NCI-H2081 treated with DMSO at 0.1 percent for 48 hours (cell line): ENCODE measurements at places on chromosomes 16 and 17.

DNA sequence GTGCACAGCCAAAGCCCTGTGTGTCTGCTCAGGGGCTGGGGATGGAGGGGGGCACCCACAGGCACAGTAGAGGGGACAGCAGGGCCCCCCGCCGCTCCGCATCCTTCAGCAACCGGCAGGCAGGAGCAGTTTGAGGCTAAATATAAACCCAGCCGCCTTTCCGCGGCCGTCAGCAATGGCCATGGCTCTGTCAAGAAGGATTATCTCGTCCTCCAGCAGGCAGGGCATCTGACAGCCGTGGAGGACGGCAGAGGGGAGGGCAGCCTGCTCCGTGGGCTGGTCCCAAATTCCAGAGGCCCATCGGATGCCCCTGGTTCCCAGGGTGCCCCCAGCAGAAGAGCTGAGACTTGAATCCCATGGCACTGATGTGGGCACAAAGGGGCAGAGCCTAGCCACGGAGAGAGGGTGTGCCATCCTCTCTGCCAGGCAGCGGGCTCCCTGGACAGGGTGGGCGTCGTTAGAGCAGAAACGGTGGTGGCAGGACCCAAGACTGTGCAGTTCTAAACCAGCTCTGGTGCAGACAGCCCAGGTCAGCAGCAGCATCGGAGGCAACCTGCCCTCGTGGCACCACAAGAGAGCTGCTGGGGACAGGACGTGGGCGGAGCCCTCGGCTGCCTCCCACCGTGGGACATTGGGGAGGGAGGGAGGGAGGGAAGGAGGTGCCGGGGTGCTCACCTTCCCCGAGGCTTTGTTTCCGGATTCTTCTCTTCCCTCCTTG lies 198.8 kb upstream of the CIBAR2 start:
- no peak for DNase-seq

DNA sequence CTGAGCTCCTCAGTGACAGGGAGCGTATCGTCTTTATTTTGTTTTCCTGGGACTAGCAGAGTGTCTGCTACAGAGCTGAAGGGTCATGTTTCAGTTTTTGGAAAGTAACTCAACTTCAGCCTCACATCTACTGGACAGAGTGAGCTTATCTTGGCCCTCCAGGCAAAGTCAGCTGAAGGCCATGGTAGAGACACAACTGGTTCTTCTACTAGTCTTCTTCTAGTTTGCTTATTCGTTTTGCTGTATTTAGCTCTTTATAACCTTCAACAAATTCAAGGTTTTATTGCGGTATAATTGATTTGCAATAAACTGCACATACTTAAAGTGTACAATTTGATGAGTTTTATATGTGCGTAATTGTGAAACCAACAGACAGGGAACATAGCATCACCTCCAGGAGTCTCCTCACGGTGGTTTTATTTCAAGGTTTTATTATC lies 6.1 kb upstream of the PRKCA start:
- DNase-seq, result no peak

DNA sequence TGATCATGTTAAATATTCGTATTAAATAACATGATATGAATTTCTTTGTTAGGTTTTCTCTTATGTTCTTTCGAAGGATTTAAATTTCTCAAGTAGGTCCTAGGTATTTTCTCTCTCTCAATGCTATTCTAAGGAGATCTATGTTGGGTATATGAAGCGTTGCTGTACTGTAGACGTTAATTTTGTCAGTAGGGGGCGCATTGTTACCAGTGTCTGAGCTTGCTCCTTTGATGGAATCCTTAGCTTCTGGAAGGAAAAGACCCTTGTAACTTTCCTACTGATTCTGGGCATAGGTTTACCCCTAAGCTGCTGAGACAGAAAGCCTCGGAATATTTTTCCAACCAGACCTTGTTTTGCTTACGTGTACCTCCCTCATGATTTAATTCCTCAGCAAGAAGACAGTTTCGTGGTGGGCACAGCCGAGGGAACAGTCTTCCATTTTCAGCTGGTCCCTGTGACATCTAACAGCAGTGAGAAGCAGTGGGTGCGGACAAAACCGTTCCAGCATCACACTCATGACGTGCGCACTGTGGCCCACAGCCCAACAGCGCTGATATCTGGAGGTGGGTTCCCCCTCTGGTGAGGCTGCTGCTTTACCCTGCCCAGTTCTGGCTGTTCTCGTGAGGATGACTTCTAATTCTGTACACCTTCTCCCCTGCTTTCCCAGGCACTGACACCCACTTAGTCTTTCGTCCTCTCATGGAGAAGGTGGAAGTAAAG lies 17.9 kb downstream of the UTP4 start:
- DNase-seq, result no peak

DNA sequence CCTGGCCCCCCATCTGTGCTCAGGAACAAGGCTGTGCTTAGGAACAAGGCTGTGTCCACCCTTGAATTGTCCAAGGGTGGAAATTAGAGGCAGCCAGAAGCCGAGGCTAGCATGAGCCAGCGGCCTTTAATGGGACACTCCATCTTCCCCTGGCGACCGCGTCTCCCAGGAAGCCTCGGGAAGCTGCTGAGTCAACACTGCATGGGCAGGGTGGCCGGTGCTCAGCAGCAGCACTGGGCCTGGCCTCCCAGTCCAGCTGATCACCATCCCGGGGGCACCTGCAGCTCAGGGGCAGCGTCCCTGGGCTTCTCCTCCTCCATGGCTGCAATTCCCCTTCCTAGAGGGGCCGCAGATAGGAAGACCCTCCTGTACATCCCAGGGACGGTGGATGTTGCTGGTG lies 180.8 kb downstream of the ENGASE start:
- DNase-seq, result no peak

- no peak for DNase-seq
These were observed 308.4 kb downstream of the ZFHX3 start for GRCh38 chr16:72739577-72739976.

DNA sequence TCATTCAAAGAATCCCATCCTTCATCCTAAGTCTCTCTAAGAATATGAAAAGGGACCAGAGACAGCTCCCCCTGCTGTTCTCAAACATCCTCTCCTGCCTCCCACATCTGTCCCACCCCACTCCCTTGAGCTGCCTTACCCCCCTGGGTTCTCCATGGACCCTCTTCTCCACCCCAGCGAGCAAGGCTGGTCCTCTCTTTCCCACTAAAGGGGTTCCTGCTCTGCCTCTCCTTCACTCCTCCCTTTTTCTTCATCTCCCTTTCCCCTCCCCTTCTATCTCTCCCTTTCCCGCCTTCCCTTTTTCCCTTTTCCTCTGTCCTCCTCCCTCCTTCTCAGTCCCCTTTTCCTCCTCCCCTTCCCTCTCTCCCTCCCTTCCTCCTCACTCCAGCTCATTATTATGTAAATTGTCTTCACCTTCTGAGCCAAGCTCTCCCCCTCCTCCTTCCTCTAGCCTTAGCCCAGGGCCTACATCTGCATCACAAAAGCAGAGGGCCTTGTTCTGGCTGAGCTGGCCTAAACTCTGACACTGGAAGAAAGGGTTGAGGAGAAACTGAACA lies 90.0 kb downstream of the GNAO1 start:
- no peak for DNase-seq

- no peak for DNase-seq
These were observed 96.2 kb downstream of the RAP1GAP2 start for GRCh38 chr17:2892305-2892971.

DNA sequence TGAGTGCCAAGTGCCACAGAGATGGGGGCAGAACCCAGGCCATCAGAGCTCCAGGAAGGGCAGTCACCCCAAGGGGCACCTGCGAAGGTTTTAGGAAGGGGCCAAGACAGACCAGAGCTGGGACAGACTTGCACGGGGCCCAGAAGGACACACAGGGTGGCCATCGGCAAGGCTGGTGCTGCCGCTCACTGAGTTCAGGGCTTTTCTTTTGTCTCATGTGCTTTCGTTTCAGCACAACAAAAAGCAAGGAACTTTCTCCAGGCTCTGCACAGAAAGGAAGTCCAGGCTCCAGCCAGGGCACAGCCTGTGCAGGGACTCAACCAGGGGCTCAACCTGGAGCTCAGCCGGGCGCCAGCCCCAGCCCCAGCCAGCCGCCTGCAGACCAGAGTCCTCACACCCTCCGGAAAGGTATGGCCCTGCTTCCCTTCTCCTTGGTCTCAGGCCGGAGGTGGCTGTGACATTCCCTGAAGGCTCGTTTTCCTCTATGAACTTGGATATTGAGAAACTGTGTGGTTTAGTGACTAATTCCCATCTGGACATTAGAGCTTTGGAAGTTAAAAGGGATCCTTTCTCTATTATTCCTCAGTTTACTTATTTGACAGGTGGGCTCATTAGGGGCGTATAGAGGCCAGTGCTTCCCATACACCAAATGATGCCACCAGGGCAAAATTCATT lies 37.9 kb downstream of the ELAC2 start:
- no peak for DNase-seq

DNA sequence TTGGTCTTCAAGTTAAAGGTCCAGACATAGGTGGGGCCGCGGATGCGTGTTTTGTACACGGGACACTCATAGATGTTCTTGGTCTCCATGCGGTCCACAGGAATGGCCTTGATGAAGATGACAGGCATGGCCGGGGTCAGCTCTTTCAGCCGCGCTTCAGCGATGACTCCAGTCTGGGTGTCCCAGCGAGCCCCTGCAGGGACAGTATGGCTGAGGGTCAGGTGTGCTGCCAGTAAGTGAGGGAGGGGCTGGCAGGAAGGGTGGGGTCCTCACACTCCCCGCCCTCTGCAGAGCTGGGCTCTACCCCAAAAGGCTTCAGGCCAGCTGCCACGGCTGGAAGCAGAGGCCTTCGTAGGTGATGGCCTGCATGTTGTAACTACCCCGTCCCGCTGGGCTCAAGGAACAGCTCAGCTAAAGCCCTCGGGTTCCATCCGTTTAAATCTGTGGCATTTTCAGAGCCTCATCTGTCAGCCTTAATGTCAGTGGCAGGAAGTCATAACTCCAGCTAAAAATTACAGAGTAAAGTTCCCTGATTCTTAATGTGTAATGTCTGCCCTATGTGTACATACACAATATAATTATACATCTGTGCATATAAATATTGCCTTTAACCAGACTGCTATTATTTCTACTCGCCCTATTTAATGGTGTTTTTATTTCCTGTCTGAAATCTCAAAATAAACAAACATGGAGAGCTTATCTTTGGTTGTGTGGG lies 45.7 kb downstream of the PGS1 start:
- peak; percentile 54 for DNase-seq

- DNase-seq, result no peak
These were observed 16.7 kb downstream of the RFFL start for GRCh38 chr17:35046740-35047283.

DNA sequence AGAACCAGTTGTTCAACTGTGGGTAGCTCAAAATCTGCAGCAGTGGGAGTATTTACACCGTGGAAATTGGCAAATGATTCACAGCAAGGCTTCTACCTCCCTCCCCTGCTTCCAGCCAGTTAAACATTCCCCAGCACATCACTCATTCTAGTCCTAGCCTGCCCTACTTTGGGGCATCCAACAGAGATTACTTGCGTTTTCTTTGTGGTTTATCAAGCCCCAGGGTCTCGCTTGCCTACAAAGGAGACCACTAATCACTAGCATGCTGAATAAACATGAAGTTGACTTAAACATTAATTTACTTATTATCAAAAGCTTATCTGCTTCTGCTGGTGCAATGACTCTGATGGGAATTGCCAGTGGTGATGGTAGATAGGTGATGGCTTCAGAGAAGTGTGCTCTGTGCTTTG lies 94.5 kb downstream of the MARF1 start:
- no peak for DNase-seq

DNA sequence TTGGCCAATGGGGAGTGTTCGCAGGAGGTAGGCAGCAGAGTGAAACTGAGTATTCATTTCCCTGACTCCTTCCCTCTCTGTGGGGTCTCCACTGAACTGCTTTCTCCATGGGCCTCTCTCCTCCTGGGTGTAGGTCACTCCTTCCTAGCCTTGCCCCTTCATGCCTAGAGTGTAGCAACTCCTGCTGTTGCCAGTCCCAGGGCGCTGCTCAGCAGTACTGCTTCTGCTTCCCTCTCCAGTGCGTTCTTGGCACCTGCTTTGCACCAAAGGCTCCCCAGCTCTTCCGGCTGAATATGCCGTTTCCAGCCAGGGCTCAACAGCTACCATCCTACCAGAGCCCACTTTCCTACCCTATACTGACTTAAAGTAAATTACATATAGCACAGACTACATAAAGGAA lies 92.2 kb downstream of the MAF start:
- DNase-seq, result no peak

GRCh38 chr17:7849130-7849750 lies 5.6 kb upstream of the TMEM88 start:
- DNase-seq, result no peak

DNA sequence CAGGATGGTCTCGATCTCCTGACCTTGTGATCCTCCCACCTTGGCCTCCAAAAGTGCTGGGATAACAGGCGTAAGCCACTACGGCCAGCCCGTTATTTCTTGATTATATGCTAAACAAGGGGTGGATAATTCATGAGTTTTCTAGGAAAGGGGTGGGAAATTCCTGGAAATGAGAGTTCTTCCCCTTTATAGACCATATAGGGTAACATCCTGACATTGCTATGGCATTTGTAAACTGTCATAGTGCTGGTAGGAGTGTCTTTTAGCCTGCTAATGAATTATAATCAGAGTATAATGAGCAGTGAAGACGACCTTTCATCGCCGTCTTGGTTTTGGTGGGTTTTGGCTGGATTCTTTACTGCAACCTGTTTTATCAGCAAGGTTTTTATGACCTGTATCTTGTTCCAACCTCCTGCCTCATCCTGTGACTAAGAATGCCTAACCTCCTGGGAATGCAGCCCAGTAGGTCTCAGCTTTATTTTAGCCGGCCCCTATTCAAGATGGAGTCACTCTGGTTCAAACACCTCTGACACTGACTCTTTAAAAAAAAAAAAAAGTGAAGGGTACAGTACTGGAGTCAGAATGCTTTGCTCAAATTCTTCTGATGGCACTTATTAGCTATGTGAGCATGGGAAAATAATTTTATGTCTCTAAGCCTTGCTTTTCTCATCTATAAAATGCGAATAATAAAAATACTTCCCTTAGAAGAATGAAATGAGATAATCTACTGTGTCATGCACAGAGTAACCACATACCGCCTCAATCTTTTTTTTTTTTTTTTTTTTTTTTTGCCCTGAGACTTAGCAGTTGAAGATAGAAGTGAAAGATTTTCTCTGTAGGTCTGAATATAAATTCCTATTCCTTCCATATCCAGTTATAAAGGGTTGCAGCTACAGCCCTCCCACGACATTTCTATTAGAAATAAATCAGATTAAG lies 5.1 kb upstream of the CALCOCO2 start:
- DNase-seq, result no peak

DNA sequence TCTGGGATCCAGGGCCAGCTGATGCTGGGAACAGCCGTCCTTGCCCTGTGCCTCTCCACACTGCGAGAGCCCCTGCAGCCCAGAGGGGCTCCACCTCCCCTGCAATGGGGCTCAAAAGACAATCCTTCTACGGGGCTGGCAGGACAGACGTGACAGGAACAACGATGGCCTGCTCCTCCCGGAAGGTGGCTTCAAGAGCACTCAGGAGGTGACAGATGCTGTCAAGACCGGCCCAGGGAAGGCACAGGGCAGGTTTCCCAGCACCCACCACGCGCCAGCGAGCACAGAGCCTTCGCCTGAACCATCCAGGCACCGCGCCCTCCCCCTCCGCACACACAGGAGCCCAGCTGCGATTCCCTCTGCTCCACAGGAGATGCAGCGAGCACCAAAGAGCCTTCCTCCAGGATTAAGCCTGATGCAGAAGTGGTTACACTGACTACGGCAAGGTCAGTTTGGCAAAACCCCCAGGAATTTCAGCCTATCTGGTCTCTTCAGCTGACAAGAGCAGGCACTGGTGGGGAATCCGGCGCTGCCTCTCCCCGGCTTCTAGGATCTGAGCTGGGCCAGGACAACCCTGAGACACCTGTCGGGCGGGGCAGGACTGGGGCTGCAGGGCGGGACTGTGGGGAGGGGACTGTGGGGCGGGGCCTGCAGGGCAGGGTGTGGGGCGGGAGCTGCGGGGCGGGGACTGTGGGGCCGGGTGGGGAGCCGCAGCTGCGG lies 103.4 kb downstream of the ZNF778 start:
- no peak for DNase-seq

GRCh38 chr17:43846963-43847371 lies at the start of gene CD300LG:
Gene CD300LG (plus strand): TSS chr17:43847176. CDS start chr17:43847217, 41 bp downstream.
- DNase-seq, result no peak
